Stimulated activated CD4-positive, alpha-beta T cell treated with anti-CD3 and anti-CD28 coated beads, TNF-alpha, amount 100 ng/mL, for 1 hour (primary cell): ENCODE measurements at places on chromosomes 7 and 10.

DNA sequence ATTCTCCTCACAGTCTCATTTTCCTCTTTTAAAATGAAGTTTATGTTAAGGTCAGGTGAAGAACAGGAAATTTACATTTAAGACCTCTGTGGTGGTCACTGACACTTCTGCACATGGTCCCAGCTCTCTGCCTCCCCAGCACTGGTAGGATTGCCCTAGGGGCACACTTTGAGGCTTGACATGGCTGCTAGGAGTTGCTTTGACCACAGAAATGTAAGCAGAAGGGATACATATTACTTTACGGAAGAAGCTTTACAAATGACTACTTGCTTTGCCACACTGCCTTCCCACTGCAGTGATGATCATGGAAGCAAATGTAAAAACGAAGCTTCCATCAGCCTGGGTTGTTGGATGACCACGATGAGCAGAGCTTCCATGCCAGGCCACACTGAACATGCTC, 53.1 kb upstream of the RSU1 start:
- no peak for DNase-seq

DNA sequence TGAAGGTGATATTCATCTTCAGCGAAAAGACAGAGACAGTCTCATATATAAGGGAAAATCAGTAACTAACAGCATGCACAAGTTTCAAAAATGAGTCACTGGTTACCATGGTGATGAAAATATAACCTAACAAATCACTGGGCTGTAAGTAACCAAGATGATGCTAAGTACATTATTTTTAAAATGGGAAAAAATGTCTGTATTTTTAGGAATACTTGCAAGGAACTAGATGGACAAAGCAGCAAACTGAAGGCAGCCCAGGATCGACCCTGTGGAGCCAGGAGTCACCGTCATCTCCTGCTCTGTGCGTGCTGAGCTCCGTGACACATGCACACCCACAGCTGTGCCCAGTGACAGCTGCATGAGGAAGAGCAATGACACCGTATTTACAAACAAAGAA, 137.3 kb downstream of the ELMO1 start:
- DNase-seq, result no peak

GRCh38 chr7:142478479-142479220, 220.8 kb upstream of the PRSS58 start:
- DNase-seq, result no peak

DNA sequence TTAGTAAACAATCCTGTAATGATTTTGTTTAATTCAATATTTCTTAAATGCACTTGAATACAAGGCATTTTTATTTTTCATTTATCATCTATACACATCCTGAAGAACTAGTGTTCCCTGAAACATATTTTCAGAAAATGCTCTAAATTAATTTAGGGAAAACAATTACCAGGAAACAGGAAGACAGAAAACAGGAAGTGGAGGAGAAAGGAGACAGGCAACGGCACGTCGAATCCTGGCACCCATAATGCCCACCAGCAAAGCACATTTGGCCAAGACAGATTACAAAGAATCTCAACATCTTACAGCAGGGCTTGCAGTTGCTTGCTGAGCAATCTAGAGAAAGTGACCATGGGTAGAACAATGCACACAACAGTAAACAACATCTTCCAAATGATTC, 571.1 kb downstream of the GRID1 start:
- DNase-seq, result no peak

- no peak for DNase-seq
Measured at GRCh38 chr7:142882338-142882678, 3.2 kb downstream of the TRPV6 start.

GRCh38 chr7:28389504-28390395, 22.6 kb upstream of the CREB5 start:
- DNase-seq, result no peak

DNA sequence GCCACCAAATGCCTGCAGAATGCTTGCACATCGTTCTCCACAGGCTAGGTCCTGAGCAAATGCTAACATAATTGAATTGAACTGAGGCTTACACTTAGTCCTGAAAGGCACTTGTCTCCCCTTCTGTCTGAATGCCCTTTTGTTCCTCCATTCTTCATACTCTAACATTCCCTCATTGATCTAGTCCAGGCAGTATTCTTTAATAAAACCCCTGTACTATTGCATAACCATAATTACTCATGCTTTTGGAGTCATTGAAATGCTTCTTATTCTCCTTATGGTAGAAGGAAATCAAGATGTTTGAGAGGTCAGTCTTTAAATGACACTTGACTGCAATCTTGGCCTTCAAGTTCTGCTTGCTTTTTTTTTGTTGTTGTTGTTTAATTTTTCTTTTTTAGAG, 7.1 kb downstream of the PI4K2A start:
- no peak for DNase-seq

GRCh38 chr7:98458090-98458875, 57.4 kb upstream of the BAIAP2L1 start:
- DNase-seq, result no peak

DNA sequence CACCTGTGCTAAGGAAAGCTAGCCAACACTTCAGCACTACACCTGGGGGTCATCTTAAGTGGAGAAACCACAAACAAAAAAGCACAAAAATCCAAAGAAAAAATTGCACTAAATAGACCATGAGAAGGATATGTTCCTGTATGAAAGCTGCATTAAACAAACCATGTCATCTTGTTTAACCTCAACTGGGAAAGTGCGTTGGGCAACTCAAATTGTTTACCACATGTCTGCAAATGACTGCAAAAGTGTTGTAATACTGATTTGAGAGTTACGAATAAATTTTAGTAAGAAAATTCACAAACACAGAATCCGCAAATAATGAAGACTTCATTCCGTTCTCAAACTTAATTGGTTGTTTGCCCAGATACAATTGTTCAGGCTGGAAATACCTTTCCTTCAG, 111.9 kb upstream of the EGFR start:
- DNase-seq, result no peak

- no peak for DNase-seq
Measured at GRCh38 chr10:124756156-124756903, 12.2 kb upstream of the FAM53B start.

GRCh38 chr7:72416846-72417245, 4.7 kb upstream of the CALN1 start:
- no peak for DNase-seq

DNA sequence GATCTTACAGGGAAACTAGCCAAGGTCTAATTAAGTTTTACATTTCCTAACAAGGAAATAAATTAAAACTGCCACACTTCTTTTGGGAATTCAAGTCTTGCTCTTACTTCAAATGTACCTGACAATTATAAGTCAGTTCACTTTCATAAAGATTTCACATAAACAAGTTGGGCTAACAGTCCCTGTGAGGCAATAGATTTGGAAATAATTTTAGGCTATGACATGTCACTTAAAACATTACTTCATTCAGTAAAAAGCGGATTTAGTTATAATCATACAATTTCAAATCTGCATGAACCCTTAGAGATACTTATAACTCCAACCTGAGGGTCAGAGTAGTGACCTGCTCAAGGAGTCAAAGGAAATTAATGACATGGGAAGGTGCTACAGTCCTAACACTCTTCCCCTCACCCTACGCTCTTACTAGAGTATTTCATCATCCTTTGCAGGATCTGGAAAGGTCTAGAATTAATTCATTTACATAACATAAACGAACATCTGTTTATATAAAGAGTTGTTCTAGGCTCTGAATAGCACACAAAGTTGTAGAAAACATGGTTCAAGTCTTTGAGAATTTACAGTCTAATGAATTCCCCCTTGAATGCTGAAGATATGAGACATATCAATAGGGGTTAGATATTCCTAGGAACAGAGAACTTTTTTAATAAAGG, 32.3 kb upstream of the DNAJB12 start:
- DNase-seq, result no peak

GRCh38 chr10:95524358-95525032, 36.7 kb downstream of the SORBS1 start:
- no peak for DNase-seq

- no peak for DNase-seq
Measured at GRCh38 chr10:129360046-129360445, 107.0 kb upstream of the MGMT start.

- DNase-seq, result no peak
Measured at GRCh38 chr7:72161534-72161933, 250.6 kb downstream of the CALN1 start.

- no peak for DNase-seq
Measured at GRCh38 chr7:30171766-30172447, 37.1 kb downstream of the MTURN start.

GRCh38 chr7:19830604-19831003, 57.2 kb upstream of the TMEM196 start:
- DNase-seq, result no peak
